ENCODE measurements at places on chromosomes 11 and 22. TPM values are rescaled to one million over a fixed set of nuclear protein-coding genes. Genes with fewer than 3 reads are reported as not detected.

Gene TMEM86A
- 0.92 TPM for polyA plus RNA-seq

Gene MFRP
- not detected for polyA plus RNA-seq

Gene PKP3
- polyA plus RNA-seq, result not detected

Gene SNX32
- 1.7 TPM for polyA plus RNA-seq

Gene OR8G5
- not detected for polyA plus RNA-seq

Gene STIM1
- polyA plus RNA-seq, result 28.7 TPM

Gene HDHD5
- 67.7 TPM for polyA plus RNA-seq

Gene DUSP8
- not detected for polyA plus RNA-seq

Gene FAM180B
- polyA plus RNA-seq, result not detected

Gene SLC5A12
- not detected for polyA plus RNA-seq

Gene TRIM49B
- not detected for polyA plus RNA-seq

Gene OR2AG1
- not detected for polyA plus RNA-seq

Gene ALX4
- polyA plus RNA-seq, result not detected

Gene VPS37C
- polyA plus RNA-seq, result 0.95 TPM

Gene KDM4E
- not detected for polyA plus RNA-seq

Gene GAL3ST1
- polyA plus RNA-seq, result not detected

Gene MPPED2
- 2.0 TPM for polyA plus RNA-seq

Gene SERPING1
- 0.71 TPM for polyA plus RNA-seq

Gene TMEM121B
- polyA plus RNA-seq, result not detected

Gene TMPRSS4
- not detected for polyA plus RNA-seq

Gene RAB36
- 1.8 TPM for polyA plus RNA-seq

Gene BEST1
- 1.1 TPM for polyA plus RNA-seq

Gene DENND6B
- polyA plus RNA-seq, result 0.23 TPM

Gene MPZL2
- 0.49 TPM for polyA plus RNA-seq

Gene GLYATL1
- polyA plus RNA-seq, result not detected

Gene DDI1
- polyA plus RNA-seq, result 0.11 TPM

Gene DEUP1
- not detected for polyA plus RNA-seq

Gene AQP11
- 1.1 TPM for polyA plus RNA-seq

Gene B3GAT1
- polyA plus RNA-seq, result 0.09 TPM

Gene ADM2
- polyA plus RNA-seq, result not detected

Gene PIM3
- polyA plus RNA-seq, result 20.6 TPM

Gene OR10W1
- not detected for polyA plus RNA-seq

Gene JAM3
- polyA plus RNA-seq, result not detected

Gene RAG2
- polyA plus RNA-seq, result not detected

Gene CD151
- polyA plus RNA-seq, result 23.7 TPM

Gene MICAL3
- not detected for polyA plus RNA-seq

Gene FAM111B
- polyA plus RNA-seq, result not detected

Gene C11orf87
- polyA plus RNA-seq, result 0.06 TPM

Gene SCGB1D2
- not detected for polyA plus RNA-seq

Gene NXPE1
- polyA plus RNA-seq, result not detected

Gene INPP5J
- polyA plus RNA-seq, result not detected

Gene RAB39A
- polyA plus RNA-seq, result not detected

Gene FGF4
- polyA plus RNA-seq, result not detected

Gene MMP13
- polyA plus RNA-seq, result not detected

Gene LINC01488
- not detected for polyA plus RNA-seq

Gene MB
- polyA plus RNA-seq, result not detected

Gene OLFML1
- 0.18 TPM for polyA plus RNA-seq

Gene CCDC188
- polyA plus RNA-seq, result not detected

Gene MIOX
- not detected for polyA plus RNA-seq

Gene OR2AG2
- not detected for polyA plus RNA-seq

Gene ARHGAP20
- not detected for polyA plus RNA-seq

Gene TSSK2
- not detected for polyA plus RNA-seq

Gene OR1S1
- not detected for polyA plus RNA-seq

Gene CCDC34
- 1.3 TPM for polyA plus RNA-seq

Gene CTSF
- 48.8 TPM for polyA plus RNA-seq

Gene HTR3A
- polyA plus RNA-seq, result not detected

Gene KCNJ4
- polyA plus RNA-seq, result not detected

Gene WNT7B
- not detected for polyA plus RNA-seq
